ENCODE measurements at places on chromosomes 16 and 17.

DNA sequence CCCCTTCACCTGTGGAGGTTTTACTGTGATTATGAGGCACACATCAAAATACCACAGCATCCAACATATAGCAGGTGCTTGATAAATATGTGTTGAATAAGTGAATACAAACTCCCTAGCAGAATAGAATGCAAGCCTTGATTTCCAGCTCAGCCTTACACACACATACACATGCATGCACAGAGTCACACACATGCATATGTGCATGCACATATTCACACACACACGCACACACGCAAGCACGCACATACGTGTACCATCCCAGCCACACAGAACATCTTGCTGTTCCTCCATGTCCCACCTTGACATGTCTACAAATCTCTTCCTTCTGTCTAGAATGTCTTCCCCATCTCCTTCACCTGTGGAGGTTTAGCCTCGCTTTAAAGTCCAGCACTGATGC is 160.1 kb downstream of the GRIN2A start:
- DNase-seq = no peak

DNA sequence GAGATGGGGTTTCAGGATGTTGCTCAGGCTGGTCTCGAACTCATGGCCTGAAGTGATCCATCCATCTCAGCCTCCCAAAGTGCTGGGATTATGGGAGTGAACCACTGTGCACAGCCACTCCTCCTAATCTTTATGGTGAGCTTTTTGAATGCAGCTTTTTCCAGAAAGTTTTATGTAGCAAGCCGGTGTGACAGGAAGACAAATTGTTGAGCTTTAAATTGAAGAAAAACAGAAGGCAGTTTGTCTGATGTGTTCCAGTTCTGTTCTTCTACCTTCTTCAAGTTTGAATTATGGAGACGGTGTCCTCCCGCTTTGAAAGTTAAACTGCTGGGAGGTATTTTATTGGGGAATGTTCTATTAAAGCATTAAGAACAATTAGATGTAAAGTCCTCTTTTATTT is 177.1 kb downstream of the SNX29 start:
- no peak for DNase-seq

DNA sequence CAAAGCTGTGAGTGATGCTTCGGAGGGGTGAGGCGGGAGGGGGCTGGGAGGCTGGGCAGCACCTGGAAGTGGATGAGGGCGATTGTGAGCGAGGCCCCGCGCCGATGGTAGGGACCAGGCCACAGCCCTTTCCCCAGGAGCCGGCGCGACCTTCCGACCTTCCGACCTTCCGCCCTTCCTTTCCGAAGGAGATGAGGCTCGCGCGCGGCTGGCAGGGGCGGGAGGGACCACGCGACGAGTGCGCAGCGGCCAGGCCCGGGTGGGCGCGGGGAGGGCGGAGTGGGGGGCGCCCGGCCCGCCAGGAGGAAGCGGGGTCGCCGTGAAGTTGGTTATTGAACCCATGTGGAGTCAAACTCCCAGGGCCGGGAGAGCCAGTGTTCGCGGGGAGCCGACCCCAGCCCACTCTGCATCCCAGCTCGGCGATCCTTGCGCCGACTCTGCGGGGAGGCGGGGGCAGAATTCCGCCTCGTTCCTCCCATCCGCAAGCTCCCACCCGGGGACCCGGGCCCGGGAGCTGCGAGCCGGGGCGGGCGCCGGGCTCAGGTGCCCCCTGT is 56.6 kb downstream of the RAP1GAP2 start:
- DNase-seq = peak; percentile 86

DNA sequence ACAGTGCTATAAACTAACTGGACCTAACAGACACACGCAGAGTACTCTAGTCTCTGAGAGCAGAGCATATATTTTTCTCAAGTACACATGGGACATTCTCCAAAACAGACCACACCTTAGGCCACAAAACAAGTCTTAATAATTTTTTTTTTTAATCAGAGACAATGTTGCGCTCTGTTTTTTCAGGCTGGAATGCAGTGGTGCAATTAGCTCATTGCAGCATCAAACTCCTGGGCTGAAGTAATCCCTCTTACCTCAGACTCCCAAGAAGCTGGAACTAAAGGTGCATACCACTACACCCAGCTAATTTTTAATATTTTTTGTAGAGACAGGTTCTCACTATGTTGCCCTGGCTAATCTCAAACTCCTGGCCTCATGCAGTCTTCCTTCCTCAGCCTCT is 37.7 kb downstream of the ULK2 start:
- DNase-seq = no peak

- no peak for DNase-seq
These were observed 11.7 kb upstream of the SLC47A2 start for GRCh38 chr17:19728084-19728495.

GRCh38 chr17:50762177-50762576 is 5.1 kb downstream of the ANKRD40CL start:
- no peak for DNase-seq

DNA sequence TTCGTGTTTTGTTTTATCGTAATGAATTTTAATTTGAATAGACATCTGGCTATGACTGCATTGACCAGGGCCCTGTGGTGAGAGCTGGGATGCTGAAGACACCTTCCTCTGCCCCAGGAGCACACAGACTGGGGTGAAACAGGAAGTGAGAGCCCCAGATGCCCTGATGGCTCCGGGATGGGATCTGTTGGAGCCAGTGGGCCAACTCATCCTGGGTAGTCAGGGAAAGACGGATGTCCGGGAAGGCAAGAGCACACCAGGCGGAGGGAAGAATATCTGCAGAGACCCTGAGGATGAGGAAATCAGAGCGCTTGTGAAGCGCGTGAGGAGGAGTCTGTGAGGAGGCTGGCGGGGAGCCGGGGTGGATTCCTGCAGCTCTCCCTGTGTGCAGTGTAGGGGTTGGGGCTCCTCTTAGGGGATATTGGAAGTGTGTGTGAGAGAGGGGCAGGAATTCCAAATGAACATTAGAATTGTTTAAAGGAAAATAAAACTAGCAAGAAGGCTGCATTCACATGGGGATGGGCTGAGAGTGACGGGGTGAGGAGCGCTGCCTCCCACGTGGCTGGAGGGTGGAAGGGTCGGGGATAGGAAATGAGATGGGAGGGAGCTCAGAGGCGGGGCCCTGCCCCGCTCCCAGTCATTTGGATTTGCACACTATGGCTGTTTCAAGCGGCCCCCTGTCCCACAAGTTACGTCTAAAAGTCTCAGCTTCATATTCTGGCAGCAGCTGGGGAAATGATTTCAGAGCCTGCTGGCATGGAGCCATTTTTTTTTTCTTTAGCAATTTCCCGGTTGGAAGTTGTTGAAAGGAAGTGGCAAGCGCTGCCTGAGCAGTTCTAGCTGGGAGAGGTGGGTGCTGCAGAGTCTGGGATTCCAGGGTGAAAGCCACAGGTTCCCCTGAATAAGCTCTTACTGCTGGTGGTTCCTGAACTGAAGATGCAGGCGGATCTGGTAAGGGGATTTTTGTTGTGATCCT is 71.2 kb upstream of the LGALS9 start:
- DNase-seq = peak; percentile 61

DNA sequence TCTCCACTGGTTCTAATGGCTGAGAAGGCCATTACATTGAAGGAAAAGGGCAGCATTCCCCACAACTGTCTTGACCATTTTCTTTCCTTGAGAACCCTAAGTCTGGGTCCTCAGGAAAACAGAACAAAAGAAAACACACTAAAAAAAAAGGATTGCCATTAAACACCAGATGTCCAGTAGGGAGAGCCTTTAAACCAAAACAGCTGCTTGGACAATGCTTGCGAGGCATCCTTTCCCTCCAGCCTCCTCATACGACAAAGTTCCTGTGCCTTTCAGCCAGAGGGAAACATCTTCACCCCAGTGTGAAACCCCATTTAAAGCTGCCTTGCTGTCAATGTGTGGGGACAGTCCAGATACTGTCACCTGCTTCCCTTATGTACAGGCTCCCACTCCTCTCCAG is 74.3 kb downstream of the MMD start:
- DNase-seq = no peak

- peak; percentile 93 for DNase-seq
These were observed 9.8 kb downstream of the RASL10B start for GRCh38 chr17:35740997-35741931.

DNA sequence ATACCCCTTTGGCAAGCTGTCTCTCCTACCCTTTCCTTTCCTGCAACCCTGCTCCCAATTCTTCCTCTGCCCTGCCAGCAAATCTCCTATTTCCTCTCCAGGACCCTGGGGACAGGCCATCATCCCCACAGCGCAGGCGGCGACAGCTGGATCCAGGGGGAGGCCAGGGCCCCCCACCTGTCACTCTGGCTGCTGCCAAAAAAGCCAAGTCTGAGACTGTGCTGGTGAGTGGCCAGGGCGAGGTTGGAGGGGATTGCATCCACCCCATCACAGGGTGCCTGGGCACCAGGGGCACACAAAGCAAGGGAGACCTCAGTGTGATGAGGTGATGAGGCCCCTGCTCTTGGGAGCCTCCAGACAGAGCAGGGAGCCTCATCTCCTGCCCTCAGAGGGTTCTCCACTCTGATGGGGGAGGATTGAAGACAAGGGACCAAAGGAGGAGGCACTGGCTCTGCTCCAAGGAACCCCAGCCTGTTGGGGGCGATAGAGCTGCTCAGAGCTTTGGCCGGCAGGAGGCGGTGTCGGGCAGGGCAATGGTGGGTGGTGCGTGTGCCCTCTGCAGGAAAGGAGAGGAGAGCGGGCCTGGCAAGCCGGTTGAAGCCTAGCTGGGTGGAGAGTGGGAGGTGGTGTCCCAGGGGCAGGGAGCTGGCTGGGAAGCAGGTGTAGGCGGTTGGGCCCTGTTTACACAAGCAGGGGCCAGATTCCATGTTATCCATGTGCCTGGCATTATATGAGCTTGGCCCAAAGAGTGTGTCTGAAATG is 15.6 kb upstream of the PDK2 start:
- DNase-seq = peak; percentile 90

DNA sequence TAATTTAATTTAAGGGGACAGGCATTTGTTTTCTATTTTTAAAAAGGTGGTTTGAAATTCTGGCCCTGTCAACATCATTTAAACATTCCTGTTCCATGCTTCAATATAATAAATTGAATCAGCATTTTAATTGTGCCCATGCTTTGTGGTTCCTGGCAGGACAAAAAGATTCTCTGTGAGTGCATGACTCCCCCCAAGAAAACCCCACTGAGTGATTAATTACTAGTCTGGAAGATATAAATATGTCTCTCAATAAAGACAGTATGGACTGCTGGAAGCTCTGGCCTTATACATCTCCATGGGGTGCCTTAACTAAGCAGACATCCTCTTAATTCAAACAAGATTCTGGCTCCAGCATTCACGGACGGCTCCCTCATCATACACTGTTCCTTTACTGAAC is 95.0 kb upstream of the PSMD7 start:
- DNase-seq = no peak

DNA sequence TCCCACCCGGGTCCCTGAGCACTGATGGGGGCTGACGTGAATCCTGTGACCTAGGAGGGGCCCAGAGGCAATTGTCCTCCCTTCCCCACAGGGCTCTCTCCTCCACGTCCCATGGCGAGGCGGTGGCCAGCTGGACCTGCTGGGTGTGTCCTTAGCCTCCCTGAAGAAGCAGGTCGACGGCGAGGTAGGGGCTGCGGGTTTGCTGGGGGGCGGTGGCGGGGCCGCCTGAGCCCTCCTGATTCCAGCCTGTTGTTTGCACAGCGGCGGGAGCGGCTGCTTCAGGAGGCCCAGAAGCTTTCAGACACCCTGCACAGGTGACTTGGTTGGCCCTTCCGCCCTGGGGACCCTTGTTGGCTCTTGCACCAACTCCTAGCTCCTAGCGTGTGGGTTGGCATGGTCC is 1.7 kb downstream of the CHTF18 start:
- DNase-seq = no peak

All from H7 (cell line).